EL (cell line): ENCODE measurements at places on chromosomes 3 and 15.

GRCh38 chr15:69610277-69610676 lies 157.7 kb downstream of the RPLP1 start:
- DNase-seq, result no peak

GRCh38 chr3:23920151-23920655 lies 3.3 kb downstream of the RPL15 start:
- DNase-seq, result peak; percentile 15

DNA sequence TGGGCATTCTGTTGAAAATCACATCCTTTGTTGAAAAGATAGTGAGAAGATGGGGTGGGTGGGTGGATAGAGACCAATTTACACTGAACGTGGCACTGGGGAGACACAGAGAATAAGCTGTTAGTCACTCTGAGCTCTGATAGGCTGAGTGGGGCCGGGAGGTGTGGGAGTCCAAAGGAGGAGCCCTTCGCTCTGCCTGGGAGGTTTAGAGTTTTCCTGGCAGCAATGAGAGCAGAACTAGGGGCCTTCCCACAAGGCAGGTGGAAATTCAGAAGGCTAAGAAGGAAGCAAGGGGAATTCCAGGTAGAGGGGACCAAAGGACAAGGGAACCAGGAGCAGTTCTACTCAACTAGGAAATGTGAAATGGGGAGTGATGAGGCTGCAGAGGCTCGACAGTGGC lies 272.7 kb downstream of the RPLP1 start:
- DNase-seq, result no peak

DNA sequence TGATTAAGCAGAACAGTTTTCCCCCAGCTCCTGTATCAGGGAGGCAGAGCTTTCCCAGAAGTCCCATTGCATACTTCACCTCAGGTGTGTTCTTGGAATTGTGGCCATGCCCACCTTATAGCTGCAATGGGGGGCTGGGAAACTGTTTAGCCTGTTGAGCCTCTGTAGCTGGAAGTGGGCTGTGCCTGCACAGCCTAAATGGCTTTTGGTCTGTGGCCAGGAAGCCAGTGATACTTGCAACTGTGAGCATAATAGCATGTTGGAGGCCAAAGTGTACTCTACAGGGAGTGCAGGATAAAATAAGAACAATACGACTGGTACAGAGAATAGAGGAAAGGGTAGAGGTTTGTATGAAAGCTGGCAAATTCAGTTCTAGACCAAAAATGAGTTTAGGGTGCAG lies 248.5 kb downstream of the PTPRG start:
- DNase-seq, result no peak

DNA sequence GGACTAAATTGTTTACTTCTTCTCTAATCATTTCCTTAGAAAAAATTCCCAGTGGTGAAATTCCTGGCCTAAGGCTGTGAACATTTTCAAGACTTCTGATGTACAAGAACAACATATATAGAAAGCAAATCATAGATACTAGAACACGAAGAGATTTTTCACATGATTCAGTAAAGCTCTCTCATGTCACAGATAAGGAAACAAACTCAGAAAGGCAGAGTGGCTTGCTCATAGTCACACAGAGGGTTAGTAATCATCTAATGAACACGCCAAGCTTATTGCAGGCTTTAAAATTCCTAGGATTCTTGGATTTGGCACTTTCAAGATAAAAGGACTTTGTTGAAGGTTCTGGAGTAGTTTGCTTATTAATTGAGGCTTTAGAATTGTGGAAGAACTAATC lies 26.2 kb downstream of the CRTAP start:
- DNase-seq, result peak; percentile 24

- DNase-seq, result peak; percentile 36
These were observed 204.6 kb upstream of the IL12A start for GRCh38 chr3:159783780-159784742.

DNA sequence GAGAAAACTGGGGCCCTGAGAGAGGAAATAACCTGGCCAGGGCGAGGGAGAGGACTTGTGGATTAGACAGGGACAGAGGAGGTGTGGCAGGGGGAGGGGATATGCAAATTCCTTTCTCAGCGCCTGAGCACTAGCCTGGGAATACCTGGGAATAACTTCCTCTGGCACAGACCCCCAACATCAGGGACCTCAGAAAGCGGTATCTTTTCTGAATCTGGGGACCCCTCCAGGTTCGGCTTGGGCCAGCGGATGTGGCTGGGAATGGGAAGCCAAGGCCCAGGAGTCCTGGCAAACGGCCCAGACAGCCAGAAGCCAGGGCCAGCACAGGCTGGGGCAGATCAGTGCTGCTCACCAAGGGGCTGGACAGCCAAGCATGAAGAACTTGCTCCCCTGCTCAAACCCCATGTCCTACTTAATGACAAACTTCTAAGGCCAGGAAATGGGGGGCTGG lies 9.2 kb upstream of the ACSBG1 start:
- DNase-seq, result no peak

DNA sequence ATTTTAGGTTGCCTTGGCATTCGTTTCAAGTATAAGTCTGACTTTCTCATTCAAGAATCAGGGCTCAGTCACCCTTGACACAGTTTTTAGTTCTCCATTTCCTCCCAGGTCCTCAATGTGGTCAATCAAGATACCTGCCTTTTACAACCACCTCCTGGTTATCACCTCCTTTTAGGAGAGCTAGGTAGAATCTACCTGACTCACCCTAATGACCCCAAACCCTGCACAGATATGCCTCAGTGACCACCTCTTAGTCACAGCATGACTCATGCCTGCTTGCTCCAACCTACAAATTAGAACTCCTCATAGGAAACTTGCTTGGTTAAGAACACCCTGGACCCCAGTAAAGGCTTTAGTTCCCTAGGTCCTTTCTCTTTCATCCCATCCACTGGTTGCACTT lies 22.5 kb downstream of the DMXL2 start:
- peak; percentile 20 for DNase-seq

DNA sequence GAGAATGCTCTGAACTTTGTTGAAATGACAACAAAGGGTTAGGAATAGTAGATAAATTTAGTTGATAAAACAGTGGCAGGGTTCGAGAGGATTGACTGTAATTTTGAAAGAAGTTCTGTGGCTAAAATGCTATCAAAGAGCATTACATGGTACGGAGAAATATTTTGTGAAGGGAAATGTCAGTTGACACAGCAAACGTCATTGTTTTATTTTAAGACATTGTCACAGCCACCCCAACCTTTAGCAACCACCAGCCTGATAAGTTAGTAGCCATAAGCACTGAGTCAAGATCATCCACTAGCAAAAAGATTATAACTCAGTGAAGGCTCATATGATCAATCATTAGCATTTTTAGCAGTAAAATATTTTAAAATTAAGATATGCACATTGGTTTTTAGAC lies 8.7 kb upstream of the ST3GAL6 start:
- no peak for DNase-seq

- no peak for DNase-seq
These were observed 40.6 kb upstream of the ADAMTS9 start for GRCh38 chr3:64728428-64728827.

DNA sequence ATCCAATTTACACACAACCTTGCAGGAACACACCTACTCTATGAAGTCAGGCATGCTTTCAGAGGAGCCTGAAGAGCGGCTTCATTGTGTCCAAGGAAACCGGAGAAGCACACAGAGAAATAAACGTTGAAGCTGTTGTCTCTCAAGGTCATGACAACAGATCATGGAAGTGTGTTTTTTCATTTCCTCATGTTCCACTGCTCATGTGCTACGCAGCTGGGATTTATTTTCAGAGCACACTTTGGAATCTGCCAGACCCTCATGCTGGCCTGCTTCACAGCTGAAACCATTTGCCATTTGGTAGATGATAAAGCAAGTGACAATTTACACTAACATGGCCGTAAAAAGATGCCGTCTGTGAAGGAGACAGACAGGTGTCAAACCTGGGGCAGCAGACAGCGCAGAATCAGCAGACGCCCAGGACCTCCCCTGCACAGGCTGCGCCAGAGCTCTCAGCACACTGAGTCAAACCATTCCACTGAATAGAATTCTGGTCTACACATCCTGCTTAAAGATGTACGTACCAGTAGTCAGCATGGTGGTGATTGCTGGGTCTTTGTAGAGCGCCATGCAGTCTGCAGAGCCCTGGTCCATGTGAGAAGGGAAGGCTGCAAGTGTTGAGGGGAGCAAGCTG lies 99.3 kb downstream of the ARNT2 start:
- DNase-seq, result no peak

DNA sequence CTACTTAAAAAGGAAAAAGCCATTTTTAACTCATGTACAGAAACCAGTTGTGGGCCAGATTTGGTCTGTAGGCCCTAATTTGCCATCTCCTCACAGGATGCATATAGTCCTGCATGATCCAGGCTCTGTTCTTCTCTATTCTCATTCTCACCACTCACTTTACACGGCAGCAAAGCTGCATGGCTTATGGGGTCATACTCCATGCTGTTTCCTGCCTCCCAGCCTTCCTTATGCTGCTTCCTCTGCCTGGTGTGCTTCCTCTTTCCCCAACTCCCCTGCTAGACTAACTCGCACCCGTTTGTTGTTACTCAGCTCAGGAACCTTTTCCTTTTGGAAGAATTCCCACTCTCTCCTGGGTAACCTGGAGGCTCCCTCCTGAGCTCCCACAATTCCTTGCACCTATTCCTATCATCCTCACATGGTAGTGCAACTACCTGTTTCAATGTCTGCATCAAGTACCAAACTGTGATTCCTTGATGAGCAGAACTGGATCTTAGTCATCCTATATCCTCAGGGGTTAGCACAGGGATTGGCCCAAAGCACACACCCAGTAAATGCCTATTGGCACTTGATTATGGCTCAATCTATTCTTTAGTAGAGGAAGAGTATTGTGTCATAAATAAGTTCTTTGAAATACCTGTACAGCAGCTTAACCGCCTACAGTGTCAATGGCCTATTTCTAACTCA lies 172.1 kb upstream of the MITF start:
- DNase-seq, result no peak

DNA sequence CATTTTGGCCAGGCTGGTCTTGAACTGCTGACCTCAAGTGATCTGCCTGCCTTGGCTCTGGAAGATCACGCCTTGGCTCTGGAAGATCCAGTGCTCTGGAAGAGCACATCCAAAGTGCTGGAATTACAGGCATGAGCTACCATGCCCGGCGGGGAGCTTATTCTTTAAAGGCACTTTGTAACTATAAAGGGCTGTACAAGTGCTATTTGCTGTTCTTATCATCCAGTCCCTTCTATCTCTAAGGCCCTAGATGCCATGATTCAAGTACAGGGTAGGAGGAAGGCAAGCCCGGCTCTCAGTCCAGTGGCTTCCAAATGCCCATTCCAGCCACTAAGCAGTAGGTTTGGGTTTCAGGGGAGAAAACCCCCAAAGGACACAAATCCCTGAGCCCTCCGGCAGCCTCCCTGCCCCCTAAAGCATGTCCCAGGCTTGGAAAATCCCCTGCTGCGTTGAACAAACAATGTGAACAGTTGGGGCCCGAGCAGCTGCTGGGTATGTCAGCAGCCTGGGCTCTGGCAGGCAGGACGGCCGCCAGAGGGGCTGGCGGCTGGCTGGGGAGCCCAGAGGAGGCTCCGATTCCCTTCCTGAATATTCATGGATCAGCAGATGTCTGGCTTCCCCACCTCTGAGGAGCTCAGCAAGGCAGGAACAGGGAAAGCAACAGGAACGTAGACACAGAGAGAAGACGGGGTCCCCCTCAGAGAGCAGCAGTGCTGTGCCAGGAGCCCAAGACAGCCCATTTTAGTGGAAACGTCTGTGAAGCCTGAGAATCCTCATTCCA lies 7.7 kb downstream of the IGDCC4 start:
- DNase-seq, result peak; percentile 26

DNA sequence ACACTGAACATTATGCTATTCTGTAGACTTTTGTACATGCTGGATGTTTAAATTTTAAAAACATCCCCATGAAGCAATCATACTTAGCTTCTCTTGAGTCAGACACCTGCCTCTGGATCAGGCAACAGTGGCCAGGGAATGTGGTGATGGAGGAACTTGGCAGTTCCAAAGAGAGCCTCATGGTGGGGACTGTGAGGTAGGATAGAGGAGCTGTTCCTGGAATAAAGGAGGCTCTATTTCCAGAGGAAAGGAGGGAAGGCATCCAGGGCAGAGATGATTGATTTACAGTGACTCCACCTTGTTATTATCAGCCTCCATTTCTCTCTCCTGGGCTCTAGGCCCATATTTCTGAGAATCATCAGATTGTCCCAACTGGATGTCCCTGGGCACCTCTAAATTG lies 35.0 kb upstream of the ABHD17C start:
- peak; percentile 34 for DNase-seq

GRCh38 chr15:58038426-58039078 lies 27.0 kb downstream of the ALDH1A2 start:
- DNase-seq, result peak; percentile 45

GRCh38 chr15:81843226-81843625 lies 202.6 kb downstream of the MEX3B start:
- DNase-seq, result no peak
